ENCODE measurements at places on chromosomes 12 and 14.

DNA sequence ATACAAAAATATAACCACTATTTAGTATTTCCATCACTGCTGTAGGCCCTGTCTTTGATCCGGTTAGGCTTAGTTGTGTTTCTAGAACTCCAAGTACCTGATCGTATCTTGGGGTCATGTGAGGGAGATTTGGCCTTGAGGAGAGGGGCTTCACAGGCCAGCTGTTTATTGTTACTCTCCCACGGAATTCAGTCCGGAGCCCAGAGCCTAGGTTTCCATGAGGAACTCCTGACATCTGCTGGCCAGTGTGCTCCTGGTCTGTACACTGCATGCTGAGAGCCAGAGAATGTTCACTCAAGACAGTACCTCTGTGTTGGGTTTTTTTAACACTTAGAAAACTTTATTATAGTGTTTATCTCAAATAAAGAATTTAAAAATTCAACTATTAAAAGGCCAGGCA lies 341.0 kb upstream of the TMEM132C start:
- no peak for DNase-seq

DNA sequence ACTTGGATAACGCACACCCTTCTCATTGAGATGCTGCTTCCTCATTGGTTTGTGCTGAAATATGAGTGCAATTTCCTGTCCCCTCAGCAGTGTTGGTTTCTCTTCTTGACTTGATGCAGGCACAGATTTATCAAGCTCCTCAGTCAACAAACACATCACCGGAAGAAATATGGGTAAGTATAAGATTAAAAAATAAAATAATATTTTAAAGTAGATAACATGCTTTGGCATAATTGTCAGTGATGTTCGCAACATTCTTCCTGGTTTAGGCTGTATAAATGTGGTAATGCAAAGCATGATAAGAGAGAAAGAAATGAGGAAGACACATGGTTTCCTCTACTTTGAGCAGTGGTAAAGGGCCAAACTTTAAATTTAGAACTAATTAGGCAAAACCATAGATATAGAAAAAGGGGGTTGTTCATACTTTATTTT lies at the start of gene GPR65:
GPR65 (plus strand) TSS at position 86 of the 432 bp plus-strand sequence. CDS start 5,713 bp downstream, outside the sequence.
- DNase-seq: no peak

DNA sequence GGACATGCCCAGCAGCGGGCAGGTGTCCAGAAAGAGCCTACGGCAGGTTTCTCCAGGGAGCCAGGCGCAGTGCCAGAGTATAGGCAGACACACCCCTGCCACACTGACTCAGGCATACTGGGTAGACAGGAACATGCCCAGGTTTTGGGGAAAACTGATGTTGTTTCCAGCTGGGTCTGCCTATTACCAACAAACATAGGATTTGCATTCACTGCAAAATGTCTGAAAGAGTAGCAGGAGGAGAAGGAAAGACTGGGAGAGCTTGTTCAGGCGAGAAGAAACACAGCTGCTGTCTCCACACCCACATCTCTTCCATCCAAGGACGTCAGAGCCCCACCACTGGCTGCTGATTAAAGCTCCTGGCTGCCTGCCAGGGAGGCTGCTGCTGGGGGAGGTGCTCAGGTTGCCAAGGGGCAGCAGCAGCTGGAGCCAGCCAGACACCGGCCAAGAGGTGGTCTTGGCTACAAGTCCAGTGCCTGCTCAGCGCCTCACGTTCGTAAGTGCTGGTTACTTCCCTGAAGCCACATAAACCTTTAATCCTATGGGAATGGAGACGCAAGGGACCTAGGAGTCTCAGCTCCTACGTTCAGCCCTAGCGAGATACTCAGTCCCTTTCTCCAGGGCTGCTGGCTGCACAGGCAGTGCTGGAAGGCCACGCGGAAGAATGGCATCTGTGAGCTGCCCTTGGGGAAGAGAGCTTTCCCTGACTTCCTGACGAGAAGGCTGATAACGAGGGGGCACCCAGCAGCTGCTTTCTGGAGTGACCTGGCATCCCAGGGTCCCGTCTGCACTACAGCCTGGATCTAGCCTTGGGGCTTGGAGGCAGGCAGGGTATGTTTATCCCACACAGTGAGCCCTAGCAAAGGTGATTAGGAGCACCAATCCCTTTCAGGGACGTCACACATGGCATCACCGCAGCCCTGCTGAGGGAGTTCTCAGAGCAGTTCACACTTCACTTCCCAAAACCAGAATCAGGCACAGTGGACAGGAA lies 58.1 kb downstream of the PLEKHG3 start:
- peak; percentile 68 for DNase-seq

- no peak for DNase-seq
Measured at GRCh38 chr12:9328065-9328464, 119.9 kb upstream of the PZP start.

DNA sequence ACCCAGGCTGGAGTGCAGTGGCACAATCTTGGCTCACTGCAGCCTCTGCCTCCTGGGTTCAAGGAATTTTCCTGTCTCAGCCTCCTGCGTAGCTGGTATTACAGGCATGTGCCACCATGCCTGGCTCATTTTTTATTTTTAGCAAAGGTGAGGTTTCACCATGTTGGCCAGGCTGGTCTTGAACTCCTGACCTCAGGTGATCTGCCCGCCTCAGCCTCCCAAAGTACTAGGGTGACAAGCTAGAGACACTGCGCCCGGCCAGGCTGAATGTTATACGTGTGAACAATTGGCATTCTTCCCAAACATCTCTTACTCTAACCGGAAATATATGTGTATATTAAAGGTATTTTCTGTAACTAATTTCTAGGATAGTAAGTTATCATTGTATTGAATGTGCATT lies 13.2 kb upstream of the LIMA1 start:
- DNase-seq: no peak

DNA sequence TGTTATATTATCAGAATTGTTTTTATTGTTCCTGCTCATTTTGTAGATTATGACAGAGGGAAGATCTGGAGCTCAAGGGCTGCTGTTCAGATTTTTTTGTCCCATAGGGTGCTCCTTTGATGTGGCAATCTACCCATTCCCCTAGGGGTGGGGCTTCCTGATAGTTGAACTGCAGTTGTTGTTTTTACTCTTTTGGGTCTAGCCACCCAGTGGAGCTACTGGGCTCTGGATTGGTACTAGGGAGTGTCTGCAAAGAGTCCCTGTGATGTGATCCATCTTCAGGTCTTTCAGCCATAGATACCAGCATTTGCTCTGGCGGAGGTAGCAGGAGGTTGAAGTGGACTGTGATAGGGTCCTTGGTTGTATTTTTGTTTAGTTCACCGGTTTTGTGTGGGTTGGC lies 57.9 kb upstream of the SLCO1B1 start:
- DNase-seq: no peak

GRCh38 chr12:131764738-131765137 lies 53.8 kb downstream of the SFSWAP start:
- DNase-seq: no peak

DNA sequence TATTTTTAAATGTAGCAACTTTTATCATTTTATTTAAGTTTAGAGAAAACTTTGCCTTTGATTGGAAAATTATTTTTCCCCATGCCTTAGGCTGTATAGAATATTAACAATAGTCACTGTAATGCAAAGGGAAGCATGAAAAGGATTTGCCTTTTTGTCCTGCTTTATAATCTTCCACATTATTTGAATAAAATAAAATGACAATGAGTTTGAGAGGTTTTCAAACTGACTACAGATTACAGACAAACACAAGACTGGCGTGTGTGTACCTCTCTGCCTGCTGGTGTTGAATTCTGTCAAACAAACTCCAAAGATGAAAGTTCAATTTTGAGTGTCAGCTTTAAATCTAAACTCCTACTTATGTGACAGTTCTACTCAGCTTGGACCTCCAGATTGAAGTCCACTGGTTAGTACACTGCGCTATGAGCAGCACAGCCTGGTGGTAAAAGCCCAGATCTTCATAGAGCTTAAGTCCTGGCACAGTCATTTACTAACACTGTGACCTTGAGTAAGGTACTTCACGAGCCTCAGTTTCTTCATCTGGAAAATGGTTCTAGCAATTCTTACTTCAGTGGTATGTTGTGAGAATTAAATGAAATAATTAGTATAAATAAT lies 98.3 kb upstream of the CPNE8 start:
- DNase-seq: no peak

GRCh38 chr14:69181491-69181890 lies 9.8 kb upstream of the EXD2 start:
- DNase-seq: no peak

DNA sequence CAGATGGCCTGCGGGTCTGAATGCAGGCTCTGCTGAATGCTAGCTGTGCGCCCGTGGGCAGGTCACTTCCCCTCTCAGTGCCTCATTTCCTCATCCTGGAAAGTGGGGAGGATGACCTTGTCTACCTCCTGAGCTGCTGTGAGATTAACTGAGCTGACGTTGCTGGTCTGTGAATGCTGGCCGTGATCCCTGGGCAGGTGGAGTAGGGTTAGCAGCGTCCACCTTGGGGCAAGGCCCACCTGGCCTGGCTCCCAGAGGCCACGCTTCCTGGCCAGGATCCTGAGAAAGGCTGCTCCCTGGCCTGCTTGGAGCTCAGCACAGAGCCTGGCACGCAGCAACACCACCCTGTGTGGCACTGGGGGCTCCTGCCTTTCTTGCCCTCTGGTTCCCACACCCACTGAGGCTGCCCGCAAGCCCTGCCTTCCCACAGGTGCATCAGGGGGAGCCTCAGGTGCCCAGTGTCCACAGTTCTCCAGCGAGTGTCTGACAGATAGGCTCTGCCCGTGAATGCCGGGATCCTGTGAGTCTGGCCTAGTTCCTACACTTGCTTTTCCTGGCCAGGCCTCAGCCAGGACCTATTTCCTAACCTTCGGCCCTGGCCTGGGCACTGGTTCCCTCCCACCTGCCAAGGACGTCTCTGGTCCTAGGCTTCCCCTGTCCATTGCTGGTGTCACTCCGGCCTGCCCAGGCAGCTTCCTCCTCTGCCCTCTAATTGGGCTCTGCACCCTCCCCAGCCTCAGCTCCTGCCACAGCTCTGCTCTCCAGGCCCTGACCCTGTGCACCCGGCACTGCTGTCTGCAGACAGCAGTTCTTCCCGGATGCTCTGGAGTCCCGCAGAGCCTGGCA lies 37.2 kb upstream of the TDRD9 start:
- DNase-seq: no peak

DNA sequence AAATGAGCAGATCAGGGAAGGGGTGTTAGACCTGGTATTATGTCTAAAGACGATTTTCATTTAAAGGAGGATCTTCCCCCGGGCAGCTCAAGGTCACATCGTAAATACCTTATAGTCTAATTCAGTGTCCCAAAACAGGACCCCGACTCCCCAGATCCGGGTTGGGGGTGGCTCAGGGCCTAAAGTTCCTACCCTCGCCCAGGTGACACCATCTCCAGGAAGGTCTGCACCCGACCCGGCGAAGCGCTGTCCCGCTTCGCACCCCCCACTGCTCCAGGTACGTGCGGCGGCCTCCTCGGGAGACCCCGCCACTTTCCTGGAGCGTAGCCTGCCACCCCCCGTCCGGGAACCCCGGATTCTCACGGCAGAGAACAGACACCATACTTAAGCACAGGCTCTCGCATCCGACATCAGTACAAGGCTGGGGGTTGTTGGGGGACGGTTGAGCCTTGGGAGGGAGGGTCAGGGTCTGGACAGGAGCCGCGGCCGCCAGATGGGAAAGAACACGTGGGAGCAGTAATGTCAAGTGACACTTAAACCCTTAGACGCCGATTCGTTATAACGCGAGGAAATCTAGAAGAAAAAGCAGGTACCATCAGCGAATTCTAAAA lies 556 bp downstream of the TIMM9 start:
- DNase-seq: peak; percentile 37

- DNase-seq: no peak
Measured at GRCh38 chr12:124549629-124550028, 17.8 kb downstream of the NCOR2 start.

- no peak for DNase-seq
Measured at GRCh38 chr14:104723651-104724406, at the start of gene ADSS1. Gene ADSS1, plus strand, starts transcription at chr14:104724229. Its CDS starts 42 bp downstream, at chr14:104724271.

DNA sequence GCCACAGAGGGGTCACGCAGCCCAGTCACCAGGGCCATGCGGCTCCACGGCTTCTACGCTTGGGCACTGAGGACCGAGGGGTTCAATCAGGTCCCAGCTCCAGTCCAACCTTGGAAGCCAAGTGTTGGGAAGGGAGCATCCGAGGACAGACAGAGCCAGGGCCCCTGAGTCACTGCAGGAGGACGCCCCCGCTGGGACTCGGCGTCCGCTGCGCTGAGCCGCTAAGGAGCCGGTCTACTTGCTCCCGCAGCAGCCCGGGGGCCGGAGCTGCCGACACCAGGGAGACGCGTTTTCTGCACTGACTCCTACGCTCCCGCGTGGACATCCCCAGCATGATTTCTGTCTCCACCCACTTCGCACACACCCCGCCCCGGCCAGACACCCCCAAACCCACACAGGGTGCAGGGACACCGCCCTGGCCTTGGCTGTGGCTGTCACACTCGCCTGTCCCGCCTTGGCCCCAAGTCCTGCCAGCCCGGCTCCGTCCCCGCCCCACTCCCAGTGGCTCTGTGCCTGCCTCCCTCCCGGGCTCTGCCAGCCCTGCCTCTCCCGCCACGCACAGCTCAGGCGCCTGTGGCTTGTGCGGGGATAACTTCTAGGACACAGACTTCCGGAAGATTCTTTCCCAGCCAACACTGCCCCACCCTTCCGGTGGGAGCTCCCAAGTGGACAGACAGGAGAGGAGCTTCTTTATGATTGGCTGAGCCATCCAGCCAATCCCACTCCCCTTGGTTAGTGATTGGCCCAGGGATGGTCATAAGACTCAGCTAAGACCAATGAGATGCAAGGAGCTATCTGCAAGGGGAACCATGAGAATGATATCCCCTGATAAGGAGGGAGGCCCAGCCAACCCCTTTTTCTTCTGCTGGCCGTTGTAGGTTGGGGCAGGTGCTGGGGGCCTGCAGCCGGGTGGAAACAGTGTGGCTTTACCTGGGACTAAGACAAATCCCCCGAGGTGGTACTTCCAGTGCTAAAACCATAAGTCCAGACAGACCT lies 118.9 kb upstream of the SFSWAP start:
- no peak for DNase-seq

DNA sequence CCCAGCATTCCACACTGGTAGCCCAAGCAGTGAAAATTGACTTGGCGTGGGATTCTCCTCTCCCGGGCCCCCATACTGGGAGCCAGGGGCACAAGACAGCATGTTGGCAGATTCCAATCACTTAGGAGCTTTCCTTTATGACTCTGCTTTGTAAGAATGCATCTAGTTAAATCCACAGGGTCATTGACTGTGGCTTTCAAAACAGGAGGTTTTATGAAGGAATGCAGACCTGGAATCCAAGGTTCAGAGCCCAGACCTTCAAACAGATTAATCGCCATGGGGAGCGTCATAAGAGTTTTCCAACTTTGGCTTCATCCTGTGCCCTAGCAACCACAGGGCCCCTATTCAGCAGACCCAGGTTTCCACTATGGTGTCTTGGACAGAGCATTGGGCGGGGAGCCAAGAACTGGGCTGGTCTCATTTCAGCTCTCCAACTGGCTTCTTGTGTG lies 76.4 kb upstream of the RMST start:
- DNase-seq: no peak

DNA sequence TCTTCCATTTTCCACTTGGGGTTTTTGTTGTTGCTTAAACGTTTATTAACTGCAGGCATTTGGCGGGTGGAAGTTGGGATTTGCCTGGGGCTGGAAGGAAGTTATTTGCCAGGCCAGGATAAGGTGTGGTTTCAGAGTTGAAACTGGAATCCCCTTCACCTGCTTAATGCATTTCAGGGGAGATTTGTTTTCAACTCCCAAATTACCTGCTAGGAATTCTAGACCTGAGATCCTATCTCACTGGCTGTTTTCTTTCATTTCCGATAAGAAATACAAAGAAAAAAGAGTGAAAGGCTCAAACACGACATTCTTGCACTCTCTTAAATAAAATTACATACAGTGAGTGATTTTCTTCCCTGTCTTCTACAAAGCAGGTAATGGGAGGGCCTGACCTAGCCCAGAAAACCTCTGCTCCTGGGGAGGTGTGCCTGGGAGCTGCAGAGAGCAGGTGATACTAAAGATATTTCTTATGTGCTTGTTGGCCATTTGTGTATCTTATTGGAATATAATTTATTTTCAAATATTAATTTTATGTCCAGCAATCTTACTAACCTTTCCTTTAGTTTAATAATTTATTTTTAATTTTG lies 278.2 kb downstream of the ZFP36L1 start:
- DNase-seq: no peak
